ENCODE measurements at places on chromosomes 4 and X.

GRCh38 chrX:106599411-106599810, 12.4 kb upstream of the RADX start:
- no peaks in the 10 kb centered on the region for H3K4me1 ChIP-seq
- H3K27ac ChIP-seq, result no peak overlapping the region
- no peak for DNase-seq
- H3K4me3 ChIP-seq, result no peak overlapping the region
- no peaks in the 10 kb centered on the region for H3K36me3 ChIP-seq
- no peaks in the 10 kb centered on the region for H3K27me3 ChIP-seq

GRCh38 chr4:2599304-2599654, 62.8 kb downstream of the FAM193A start:
- DNase-seq, result no peak
- no peak overlapping the region for H3K4me3 ChIP-seq
- peaks cover 4% of the 10 kb centered on the region for H3K36me3 ChIP-seq

- H3K27me3 ChIP-seq, result no peaks in the 10 kb centered on the region
- H3K4me3 ChIP-seq, result no peak overlapping the region
- H3K36me3 ChIP-seq, result no peaks in the 10 kb centered on the region
- H3K27ac ChIP-seq, result no peak overlapping the region
- peaks cover 3% of the 10 kb centered on the region for H3K4me1 ChIP-seq
Observed at GRCh38 chr4:3868211-3869173, 102.3 kb downstream of the ADRA2C start.

DNA sequence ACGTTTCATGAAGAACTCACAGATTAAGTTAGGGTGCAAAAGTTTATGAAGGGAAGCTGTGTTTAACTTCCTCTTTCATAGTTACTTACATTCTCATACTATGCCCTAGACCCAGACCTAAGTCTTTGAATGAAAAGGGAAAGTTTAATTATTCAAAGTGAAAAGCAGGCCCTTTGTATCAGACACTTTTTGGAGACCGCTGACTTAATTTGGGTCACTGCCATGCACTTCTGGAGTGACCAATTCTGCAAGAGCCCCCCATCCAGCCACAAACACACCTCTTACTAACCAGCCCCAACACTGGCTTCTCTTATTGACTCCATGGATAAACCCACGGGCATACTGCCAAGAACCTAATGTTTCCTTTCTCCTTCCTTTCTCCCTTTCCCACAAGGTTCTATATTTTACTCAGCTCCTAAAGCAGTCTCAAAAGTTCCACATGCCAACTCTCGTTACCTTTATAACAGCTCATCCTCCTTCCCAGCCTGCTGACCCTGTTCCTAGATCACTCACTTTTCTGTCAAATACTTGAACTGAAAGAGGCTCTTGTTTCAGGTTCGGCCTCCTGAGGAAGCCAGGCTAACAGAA, 34.5 kb downstream of the ABCE1 start:
- DNase-seq, result no peak
- no peaks in the 10 kb centered on the region for H3K4me1 ChIP-seq
- H3K36me3 ChIP-seq, result peaks cover 2% of the 10 kb centered on the region
- no peak overlapping the region for H3K4me3 ChIP-seq
- no peaks in the 10 kb centered on the region for H3K27me3 ChIP-seq
- H3K27ac ChIP-seq, result no peak overlapping the region

DNA sequence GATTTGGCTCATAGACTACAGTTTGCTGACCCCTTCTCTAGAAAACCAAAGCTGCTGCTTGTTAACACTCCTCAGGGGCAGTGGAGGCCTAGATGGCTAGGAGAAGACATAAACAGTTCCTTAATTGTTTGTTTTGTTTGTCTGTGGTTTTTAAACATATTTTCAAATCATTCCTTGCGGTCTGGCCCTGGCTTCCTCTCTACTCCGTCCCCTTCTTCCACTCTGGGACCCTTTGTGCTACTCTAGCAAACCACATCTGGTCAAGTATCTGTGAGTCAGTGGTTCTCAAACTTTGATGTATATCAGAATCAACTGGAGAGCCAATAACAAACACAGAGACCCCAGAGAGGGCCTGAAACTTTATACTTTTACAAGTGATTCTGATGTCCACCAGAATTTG, 36.1 kb downstream of the FRMPD4 start:
- H3K27me3 ChIP-seq, result no peaks in the 10 kb centered on the region
- no peaks in the 10 kb centered on the region for H3K36me3 ChIP-seq
- H3K27ac ChIP-seq, result no peak overlapping the region
